GM23338 (cell line): ENCODE measurements at places on chromosomes 2 and 18. TPM values are rescaled to one million over a fixed set of nuclear protein-coding genes. Genes with fewer than 3 reads are reported as not detected.
A peak's percentile ranks its signal among the peaks of the same experiment; 100 is the strongest.

Gene PID1
- polyA plus RNA-seq, result 1.7 and 2.2 TPM in 2 replicates

Gene HOXD12
- polyA plus RNA-seq, result not detected in 2 replicates

Gene CYBRD1
- 3.4 and 3.7 TPM in 2 replicates for polyA plus RNA-seq

Gene PFN4
- not detected in 2 replicates for polyA plus RNA-seq

Gene TRABD2A
- 5.5 and 6.0 TPM in 2 replicates for polyA plus RNA-seq

Gene TLX2
- 0.16 TPM in 1 of 2 replicates, not detected in the other for polyA plus RNA-seq

Gene CNTNAP5
- polyA plus RNA-seq, result 0.50 and 0.57 TPM in 2 replicates

Gene XIRP2
- polyA plus RNA-seq, result 0.10 and 0.31 TPM in 2 replicates

Gene KCNJ3
- 0.05 and 0.19 TPM in 2 replicates for polyA plus RNA-seq

Gene NEU2
- not detected in 2 replicates for polyA plus RNA-seq

Gene ERMN
- polyA plus RNA-seq, result 0.17 and 0.44 TPM in 2 replicates

DNA sequence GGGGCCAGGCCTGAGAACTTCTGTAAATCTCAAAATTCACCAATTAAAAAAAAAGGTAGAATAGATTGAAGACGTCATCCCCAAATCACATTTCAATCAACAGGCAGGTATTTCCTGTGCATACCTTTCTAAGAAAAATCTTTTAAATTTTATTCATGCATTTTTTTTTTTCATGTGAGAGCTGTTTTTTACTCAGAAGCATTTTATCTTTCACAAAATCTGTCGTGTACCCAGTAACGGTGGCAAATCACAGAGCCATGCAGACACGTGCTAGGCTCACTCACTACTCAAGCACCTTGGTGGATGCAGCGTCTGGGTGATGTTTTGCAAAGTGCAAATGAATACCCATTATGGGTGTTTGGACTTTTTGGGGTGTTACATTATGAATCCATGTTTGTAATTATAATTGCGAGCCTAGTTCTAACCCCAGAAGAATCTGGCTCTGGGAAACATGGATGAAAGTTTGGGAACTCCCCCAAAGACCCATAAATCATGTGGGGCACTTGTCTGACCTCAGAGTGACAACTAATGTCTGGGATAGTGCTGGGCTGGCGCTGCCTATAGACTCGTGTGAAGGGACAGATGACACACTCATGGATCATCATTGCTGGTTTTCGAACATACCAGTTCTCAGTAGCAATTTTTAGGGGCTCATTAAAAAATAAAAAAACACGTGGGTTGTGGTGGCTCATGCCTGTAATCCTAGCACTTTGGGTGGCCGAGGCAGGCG, 335.2 kb downstream of the LPIN1 start:
- DNase-seq, result no peak

GRCh38 chr2:235070063-235070706, 118.4 kb downstream of the SH3BP4 start:
- peak; percentile 57 for DNase-seq

- DNase-seq, result no peak
Measured at GRCh38 chr18:7037470-7037869, 80.1 kb downstream of the LAMA1 start.

DNA sequence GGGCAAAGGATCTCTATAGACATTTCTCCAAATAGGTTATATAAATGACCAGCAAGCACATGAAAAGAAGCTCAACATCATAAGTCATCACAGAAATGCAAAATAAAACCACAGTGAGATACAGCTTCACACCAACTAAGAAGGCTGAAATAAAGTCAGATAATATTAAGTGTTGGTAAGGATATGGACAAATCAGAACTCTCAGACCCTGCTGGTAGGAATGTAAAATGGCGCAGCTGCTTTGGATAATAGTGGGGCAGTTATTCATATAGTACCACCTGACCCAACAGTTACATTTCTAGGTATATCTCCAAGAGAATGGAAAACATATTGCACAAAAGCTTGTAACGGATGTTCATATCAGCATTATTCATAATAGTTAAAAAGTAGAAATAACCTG, 14.0 kb downstream of the EPB41L5 start:
- DNase-seq, result peak; percentile 54

GRCh38 chr2:99425022-99425421, 64.8 kb downstream of the REV1 start:
- DNase-seq, result no peak

GRCh38 chr2:14137643-14138042, 494.9 kb upstream of the LRATD1 start:
- DNase-seq, result peak; percentile 54

GRCh38 chr2:182999348-183000028, 38.8 kb downstream of the NCKAP1 start:
- no peak for DNase-seq

DNA sequence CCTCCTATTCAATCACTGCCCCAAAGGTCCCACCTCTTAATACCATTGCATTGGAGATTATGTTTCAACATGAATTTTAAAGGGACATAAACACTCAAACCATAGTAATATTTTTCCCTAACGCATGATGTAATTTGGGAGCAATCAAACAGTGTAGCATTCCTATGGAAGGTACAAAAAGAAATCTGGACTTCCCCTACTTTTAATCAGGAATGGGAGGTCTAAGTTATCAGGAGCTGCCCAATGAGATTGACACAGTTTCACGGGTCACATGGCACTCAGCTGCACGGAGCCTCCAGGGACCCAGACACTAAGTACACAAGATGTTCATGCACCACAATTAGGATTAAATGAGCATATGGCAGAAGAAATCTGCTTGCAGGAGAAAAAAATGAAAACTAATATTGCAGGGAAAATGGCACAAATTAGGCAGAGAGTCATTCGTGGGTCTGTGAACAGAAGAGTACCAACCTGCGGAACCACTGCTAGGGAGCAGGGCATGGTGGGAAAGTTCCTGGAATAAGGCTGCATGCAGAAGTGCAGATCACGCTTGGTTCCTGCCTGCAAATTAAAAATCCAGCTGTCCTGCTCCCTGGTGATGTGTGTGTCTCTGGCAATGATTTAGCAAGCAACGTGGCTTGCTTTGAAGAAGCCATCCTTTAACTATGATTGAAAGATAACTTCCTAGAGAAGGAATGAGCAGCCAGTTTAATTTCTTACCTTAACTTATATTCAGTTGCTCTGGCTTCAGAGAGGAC, 326.6 kb upstream of the ID2 start:
- DNase-seq, result no peak

DNA sequence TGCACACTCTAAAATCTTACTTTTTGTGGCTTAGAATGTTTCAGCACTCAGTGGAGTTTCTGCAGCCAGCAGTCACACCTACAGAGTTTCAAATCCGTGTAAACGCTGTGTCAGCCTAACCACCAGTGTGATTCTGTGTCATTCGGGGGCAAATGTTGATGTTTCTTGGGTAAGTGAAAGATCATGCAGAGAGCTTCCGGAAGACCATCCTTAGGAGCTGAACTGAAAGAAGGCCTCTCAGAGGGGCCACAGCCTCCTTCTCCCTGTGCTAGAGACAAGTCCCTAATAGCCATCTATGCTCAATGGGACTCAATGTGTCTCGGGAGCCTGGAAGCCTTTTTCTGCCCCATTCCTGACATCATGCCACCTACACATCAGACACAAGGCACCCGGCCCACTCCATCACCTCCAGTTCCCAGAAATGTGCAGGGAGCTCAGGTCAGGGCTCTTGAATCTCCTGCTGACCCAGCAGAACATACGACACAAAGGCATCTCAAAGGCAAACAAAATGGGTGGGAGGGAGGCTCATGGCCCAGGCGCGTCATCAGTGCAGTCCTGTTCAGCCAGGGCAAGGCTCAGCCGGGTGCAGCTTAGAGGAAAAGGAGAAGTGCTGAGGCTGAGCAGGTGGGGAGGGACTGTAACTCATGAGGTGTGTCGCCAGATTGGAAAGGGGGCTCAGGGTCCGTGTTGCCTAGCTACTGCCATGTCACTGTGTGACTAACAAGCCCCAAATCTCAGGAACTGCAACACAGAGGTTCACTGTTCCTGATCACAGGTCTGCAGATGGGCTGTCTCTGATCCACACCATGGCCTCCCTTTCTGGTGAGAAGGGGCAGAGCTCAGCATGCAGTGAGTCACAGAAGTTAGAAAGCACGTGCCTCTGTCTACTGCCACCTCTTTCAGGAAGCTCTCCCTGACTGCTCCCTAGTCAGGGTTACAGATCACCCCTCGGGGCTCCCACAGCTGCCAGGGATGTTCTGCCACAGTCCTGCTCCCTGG, 82.0 kb downstream of the SMAD7 start:
- no peak for DNase-seq

- DNase-seq, result no peak
Measured at GRCh38 chr2:45083175-45083574, 73.9 kb upstream of the SIX2 start.

GRCh38 chr18:76213991-76214390, 281.1 kb downstream of the ZNF516 start:
- no peak for DNase-seq

DNA sequence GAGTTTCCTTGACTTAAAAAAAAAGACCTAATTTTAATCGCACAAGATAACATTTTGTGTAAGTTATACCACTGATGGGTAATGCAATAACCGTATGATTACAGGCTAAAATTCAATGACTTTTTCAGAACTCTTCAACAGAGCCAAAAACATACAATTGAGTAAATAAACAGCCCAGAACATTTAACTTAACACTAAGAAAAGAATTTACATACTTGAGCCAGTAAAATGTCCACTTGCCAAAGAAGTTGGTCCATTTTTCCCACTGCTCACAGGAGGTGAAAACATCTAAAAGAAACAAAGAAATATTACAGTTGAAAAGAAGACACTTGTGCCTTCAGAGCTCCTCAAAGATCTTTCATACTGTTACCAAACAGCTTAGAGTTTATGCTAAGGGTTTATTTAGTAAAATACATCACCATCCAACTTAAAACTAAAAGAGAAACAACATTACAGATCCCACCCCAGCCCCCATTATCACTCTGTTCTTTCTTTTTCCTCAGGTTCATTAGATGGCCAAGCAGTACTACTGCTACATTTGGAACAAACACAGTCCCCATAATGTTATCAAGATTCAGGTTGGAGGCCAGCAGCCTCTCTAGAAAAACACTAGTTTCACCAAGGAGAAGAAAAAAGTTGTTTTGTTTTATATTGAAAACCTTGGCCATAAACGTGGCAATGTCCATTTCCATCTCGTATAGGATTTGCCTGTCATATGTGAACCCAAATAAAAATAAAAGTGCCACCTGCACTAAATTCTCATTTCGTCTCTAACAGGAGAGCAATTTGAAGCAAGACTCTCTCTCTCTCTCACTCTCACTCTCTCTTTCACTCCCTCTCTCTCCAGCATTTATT, 2.7 kb downstream of the TCF4 start:
- no peak for DNase-seq

DNA sequence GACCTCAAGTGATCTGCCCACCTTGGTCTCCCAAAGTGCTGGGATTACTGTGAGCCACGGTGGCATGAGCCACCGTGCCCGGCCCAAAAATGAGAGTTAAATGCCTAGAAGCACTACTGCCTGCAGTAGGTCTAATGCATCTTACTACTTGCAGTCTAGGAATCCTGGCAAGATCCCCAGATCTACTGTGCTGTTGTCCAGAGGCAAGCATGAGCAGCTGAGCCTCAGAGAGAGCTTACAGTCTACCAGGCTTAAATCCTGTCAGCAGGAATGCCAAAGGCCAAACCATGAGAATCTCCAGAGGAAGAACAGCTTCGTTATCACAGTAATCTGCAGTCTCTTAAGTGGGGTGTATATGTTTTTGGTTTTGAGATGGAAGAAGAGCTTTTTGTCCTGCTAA, 54.4 kb downstream of the XRCC5 start:
- DNase-seq, result no peak

- DNase-seq, result peak; percentile 19
Measured at GRCh38 chr2:109124982-109125592, 3.9 kb upstream of the SH3RF3 start.

- no peak for DNase-seq
Measured at GRCh38 chr2:208415255-208415654, 8.7 kb downstream of the PTH2R start.

DNA sequence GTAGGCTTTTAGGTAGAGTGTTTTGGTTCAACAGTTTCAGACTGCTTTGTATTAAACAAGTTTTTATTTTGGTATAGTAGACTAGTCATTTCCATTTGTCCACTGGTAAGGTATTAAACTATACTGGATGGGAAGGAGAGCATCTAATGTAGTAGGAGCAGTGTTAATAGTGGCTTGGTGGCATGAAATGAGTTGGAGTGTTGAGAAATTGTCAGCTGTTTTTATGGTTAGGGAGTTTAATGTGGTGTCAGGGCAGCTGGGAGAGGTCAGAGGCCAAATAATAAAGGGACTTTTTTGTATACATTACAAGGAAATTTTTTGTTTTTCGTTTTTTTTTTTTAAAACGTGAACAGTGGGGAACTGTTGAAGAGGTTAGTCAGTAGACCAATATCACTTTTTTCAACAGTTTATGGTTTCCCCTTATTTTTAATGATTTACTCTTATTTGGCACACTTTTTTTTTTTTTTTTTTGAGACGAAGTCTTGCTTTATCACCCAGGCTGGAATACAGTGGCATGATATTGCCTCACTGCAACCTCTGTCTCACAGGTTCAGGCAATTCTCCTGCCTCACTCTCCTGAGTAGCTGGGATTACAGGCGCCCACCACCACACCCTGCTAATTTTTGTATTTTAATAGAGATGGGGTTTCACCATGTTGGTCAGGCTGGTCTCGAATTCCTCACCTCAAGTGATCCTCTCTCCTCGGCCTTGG, 21.2 kb downstream of the ACTR3 start:
- no peak for DNase-seq

DNA sequence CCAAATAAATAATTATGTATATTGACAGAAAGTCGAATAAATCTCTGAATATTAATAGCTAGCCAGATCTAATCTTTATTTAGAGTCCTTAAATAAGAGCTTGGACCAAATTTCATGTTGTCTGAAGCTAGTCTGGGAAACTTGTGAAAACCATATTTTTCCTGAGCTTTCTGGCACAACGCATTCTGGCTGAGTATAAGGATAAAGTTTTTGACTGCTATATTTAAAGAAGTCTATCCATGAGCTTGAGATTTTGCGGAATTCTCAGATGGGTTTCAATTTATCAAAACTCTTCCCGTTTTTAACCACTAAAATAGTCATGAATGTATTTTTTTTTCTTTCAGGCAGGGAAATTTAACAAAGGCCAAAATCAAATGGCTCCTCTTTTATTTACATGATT, 23.8 kb downstream of the FAP start:
- no peak for DNase-seq

- DNase-seq, result no peak
Measured at GRCh38 chr2:224160917-224161316, 121.8 kb upstream of the SERPINE2 start.

- DNase-seq, result no peak
Measured at GRCh38 chr2:172099472-172100079, 3.1 kb downstream of the DLX2 start.

GRCh38 chr2:240925191-240925567, 19.0 kb downstream of the CROCC2 start:
- no peak for DNase-seq
